ENCODE measurements at places on chromosomes 3 and 15.
A peak's percentile ranks its signal among the peaks of the same experiment; 100 is the strongest.

GRCh38 chr3:117393119-117393518 is 683.5 kb downstream of the TUSC7 start:
- no peak for DNase-seq

GRCh38 chr3:175358935-175359334 is 499.8 kb downstream of the NAALADL2 start:
- DNase-seq = no peak

GRCh38 chr15:94069844-94070243 is 161.5 kb upstream of the MCTP2 start:
- no peak for DNase-seq

GRCh38 chr15:57599296-57599810 is 7.6 kb downstream of the MYZAP start:
- DNase-seq = no peak

- DNase-seq = no peak
Measured at GRCh38 chr15:33113666-33114373, 80.7 kb downstream of the FMN1 start.

DNA sequence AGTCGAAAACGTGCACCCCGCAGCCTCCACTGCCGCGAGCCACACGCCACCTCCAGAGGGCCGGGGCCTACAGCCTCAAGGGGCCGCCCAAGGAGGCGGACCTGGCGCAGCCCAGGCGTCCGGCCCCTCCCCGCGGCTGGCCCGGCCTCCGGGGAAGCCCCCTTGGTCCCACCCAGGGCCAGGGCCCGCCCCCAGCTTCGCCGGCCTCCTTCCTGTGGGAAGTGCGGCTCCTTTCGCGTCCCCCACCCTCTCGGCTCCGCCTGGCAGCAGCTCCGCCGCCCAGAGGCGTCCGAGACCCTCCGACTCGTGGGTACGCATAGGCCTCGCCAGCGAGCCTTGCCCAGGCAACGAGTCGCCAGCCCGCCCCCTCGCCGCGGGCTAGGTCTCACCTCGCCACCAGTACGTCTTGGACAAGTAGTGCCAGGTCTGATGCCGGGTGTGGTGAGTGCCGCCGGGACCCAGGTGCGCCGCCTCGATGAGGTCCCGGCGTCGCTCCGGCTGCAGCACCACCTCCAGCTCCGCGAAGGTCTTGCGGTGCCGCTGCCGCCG is 642 bp downstream of the ZBTB11 start:
- DNase-seq = peak; percentile 92
